Activated T-cell treated with anti-CD3 and anti-CD28 coated beads, Interleukin-2, amount 50 U/mL, for 4 hours (primary cell): ENCODE measurements at places on chromosomes 3 and 15.

DNA sequence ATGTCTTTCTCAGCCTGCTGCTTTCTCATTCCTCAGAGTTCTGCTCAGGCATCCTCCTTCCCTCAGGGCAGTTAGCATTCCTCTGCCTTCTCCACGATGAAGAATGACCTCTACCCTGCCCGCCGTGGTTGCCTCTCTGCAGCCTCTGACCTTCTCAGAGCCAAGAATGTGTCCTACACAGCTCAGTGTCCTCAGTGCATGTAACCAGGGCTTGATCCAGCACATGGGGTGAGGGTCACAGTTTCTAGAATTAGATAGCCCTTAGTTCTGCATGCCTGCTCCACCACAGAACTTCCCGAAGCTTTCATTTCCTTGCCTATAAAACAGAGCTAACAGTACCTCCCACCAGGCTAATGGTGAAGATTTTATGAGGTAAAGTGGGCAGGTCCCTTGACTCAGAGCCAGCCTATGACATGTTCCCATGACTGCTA lies 182.1 kb downstream of the CLSTN2 start:
- DNase-seq, result no peak

DNA sequence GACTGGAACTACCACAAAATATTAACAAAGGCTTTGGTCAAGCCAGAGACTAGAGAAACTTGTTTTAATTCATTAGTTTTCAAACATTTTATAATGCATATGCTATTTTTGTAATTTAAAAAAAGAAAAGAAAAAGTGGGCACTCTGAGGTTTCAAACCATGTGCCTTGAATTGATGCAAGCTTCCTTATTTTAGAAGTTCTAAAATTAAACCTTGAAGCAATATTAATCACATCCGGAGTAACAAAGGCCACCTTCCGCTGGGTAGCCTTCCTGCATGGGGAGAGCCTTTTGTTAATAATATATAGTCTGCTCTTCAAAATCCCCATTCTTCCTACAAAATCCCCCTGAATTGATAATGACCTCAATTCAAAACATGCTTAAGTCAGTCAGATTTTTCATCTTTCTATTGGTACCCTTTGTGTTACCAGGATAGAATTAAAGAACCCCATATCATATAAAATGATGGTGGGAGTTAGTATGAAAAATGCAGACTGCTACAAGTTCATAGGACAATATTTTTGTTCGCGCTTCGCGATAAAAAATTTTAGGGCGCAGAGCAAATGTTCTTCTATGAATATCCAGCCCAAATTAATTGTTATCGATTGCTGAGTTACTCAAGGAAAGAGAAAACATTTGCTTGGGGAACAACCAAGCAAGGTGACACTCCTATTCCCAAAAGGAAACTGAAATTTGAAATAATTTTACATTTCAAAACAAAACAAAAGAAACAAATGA lies 30.6 kb downstream of the LDHAL6B start:
- no peak for DNase-seq

DNA sequence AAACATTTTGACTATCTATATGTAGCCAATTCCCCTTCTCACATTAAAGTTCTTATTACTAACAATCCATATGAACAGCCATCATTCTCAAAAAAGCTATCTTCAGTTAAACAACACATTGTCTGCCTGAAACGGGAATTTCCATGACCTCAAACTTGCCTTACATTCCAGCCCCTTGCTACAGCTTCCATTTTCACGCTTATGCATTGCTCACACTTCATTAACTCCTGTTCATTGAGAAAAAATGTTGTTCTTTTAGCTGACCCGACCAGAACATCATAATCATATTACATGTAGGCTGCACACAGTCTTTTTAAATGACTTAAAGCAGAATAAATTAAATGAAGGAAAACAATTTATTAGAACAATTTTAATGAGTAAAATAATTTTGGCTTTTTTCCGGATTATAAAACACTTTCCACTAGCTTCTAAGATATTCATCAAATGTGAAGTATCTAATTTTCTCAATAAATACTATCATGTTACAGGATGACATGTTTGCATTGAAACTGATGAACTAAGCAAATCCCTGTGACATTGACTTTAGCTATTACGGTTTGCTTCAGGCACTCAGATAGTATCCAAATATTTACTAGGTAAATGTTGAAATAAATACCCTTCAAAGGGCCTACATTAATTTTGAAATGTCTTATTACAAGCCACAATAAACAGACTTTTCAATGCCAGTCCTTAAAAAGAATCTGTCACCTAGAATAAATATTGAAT lies 49.9 kb downstream of the P3H2 start:
- no peak for DNase-seq

DNA sequence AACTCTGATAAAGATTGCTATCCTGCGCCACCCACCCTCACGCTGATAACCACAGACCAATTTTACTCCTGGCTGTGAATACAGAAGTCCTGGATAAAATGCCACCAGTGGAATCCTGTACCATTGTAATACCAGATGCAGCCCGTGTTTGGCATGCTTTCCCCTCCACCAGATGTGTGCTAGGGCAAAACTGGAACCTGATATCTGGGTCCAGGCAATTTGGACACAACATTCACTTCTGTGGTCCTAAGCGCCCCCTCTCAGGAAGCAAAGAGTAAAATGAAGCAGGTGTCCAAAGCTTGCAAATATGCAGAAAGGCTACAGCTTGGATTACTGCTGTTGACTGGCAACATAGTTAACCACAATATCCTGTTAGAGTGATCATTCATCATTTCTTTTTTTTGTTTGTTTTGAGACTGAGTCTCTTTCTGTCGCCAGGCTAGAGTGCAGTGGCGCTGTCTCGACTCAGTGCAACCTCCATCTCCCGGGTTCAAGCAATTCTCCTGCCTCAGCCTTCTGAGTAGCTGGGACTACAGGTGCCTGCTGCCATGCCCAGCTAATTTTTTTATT lies 32.8 kb downstream of the LOXL1 start:
- no peak for DNase-seq

DNA sequence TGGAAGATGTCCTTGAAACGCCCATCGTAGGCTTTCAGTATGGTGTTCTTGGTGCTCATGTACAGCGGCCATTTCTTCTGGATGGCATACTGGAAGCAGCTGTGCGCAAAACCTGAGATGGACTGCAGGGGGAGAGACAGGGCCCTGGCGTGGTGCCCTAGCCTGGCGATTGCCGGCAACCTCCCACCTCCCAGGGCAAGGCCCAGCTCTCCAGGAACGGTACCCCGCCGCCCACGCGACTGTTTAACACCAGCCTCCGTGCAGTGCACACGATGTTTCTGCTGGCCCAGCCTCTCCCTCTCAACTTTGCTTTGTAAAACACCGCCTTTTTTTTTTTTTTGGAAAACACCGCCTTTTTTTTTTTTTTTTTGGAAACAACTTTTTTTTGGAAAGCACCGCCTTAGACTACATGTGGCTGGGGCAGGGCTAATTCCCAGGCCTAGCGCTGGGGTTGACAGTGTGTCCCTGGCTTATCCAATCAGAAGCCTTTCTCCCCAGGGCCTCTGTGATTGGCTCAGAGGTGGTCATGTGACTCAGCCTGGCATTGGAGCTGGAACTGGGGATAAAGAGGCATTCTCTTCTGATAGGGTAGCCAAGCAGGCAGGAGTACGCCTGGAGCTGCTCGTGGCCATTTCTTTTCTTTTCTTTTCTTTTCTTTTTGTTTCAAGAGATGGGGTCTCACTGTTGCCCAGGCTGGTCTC lies 14.7 kb downstream of the IDH2 start:
- no peak for DNase-seq

GRCh38 chr3:172056416-172056815 lies 17.0 kb downstream of the FNDC3B start:
- DNase-seq, result no peak

DNA sequence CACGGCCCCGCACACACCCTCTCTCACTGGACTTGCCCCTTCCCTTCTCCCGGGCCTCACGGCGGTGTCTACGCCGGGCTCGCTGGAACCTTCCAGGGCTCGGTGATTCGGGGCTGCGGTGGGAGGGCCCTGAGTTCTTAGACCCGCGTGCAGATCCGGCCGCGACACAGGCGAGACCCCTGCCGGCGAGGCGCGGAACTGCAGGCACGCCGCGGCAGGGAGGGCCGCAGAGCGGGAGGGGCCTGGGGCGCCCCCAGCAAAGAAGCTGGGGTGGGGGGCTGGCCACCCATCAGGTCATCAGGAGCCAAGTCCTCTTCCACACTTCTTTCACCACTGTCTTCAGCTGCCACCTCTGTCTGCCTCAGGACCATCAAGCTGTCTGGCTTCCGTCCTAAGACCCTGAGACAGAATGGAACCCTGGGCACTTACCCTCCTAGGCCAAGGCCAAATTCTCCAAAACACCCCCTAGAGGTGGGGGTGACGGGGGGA lies 164.5 kb downstream of the XXYLT1 start:
- DNase-seq, result peak; percentile 67

DNA sequence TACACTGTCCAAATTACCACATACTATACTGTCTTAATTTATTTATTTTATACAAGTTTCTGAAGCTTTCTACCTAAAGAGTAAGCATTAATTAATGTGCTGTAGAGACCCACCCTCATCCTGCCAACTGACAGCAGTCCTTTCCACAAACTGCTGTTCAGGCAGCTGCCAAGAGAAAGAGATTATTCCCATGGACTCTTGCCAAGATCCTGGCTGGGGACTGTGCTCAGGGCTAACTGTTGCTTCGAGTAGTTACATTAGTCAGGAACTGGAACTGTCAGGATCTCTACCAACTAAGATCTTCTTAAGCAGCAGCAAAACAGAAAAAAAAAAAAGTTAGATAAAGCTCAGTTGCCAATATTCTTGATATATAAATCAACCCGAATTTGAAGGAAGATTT lies 398.8 kb downstream of the MECOM start:
- DNase-seq, result no peak

- DNase-seq, result no peak
Observed at GRCh38 chr3:45966371-45966791, 23.1 kb downstream of the CXCR6 start.

GRCh38 chr3:121969631-121970030 lies 52.4 kb downstream of the ILDR1 start:
- DNase-seq, result no peak
